ENCODE measurements at places on chromosomes 12 and 14.

DNA sequence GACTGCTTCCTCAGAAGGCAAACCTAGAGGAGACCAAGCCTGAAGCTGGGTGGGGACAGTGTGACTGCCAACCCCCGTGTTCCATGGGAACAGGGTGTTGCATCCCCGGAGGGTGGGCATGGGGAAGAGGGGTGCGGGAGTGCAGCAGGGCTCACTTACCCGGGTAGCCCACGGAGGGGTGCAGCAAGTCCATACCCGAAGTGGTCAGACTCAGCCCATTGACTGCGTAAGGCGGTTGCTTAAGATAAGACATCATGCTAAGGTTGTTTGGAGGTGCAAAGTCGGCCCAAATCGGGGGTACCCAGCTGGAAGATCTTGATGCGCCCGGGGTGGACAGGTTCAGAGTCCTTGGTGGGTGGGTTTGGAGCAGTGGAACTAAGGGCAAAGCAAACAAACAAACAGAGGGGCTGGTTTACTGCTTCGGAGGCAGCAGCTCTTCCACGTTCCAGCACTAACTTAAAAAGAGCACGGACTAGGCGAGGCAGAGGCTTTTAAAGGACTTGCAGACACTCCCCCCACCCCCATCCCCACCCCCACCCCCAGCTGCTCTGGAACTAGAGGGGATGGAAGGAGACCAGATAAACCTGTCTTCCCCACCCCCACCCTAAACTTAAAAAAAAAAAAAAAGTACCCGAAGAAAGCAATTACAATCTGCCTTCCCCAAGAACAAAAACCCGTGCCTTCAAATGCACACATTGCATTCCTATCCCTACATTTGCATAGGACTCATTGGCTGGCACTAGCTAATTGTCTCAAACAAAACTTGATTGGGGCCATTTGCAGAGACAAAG lies 4.9 kb downstream of the OTX2 start:
- DNase-seq, result no peak

DNA sequence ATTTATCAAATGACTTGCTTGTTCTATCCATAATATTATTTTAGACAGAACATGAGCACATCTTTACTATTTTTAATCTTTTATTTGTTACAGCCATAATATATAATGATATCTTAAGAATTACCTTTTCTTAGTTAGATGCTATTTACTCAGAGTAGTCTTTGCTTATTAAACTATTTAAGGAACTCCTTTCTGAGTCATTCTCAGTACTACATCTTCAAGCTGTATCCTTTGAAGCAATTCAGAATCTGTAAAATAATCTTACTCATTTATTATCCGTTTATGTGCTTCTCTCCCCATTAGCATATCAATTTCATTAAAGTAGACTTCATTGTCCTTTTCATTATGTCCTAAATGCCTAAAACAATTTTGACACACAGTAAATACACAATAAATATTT lies 240.4 kb upstream of the FAR2 start:
- DNase-seq, result no peak

GRCh38 chr12:11651381-11651780 lies 1.9 kb downstream of the ETV6 start:
- no peak for DNase-seq

- DNase-seq, result no peak
Observed at GRCh38 chr12:15364221-15365160, 42.2 kb downstream of the PTPRO start.

DNA sequence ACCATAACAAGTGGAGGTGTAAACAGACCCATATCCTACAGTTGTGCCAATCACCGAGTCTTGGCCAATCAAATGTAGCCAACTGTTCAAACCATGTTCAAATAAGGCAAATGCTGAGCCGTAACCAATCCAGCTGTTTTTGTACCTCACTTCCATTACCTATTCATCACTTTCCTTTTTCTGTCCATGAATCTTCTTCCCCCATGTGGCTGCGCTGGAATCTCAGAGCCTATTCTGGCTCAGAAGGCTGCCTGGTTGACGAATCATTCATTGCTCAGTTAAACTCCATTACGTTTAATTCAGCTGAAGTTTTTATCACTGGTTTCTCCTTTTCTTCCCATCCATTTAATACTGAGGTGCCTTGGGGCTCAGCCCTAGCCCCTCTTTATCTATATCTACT lies 71.1 kb downstream of the TBC1D30 start:
- DNase-seq, result no peak

DNA sequence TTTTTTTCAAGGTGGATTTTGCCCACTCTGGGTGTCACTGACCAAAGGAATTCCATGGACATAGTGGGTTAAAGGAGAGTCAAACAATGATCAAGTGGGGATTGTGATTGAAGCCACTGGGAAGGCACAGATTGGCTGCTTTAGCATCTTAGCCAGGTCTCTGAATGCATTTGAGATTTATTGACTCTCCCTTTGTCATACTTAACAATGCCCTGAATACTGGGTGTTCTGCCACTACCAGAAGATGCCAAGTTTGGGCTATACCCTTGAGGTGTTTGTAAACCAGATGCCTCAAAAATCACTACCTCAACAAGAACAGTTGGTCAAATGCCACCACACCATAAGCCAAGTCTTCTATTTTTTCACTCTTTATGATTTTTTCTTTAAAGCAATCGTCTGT lies 114.8 kb downstream of the GTF2A1 start:
- DNase-seq, result no peak

DNA sequence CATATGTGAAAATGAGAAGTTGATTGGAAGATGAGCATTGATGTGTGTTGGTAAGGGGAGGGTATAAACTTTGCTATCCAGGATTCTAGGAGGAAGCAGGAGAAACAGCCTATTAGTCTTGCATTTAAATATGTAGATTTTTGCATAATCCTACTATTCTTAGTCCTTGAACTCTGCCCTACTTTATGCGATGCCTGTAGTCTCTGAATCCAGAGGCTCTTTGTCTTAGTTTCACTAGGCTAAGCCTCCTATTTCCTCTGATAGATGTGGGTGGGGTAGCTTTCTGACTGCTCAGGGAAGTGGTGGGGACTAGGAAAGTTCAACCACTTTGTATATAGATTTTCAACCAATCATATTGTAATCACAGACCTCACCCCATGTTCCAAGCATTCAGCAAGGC lies 49.5 kb upstream of the KCNC2 start:
- DNase-seq, result no peak

GRCh38 chr14:96162265-96162664 lies 42.4 kb upstream of the BDKRB2 start:
- DNase-seq, result no peak

GRCh38 chr14:100859781-100860180 lies 33.9 kb downstream of the MEG3 start:
- no peak for DNase-seq

GRCh38 chr12:89856431-89856830 lies 147.8 kb upstream of the ATP2B1 start:
- DNase-seq, result no peak

DNA sequence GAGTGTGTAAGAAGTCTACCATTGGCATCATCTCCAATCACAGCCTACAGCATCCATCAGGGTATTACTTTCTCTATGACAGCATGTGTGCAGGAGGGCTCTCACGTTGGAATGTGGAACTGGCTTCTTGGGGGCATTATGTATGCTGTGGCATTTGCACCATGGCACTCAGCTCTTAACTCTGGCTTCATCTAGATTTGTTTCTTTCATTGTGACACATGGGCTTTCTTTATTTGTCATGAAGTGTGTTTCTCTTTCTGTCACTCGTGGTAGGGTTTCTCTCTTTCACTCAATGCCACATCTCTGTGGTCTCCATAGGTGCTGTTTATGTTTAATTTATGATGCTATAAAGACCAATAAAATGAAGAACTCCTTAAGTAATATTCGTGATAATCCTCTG lies 191.2 kb upstream of the GARIN2 start:
- no peak for DNase-seq

- DNase-seq, result no peak
Observed at GRCh38 chr14:101980251-101980650, 15.9 kb downstream of the DYNC1H1 start.

DNA sequence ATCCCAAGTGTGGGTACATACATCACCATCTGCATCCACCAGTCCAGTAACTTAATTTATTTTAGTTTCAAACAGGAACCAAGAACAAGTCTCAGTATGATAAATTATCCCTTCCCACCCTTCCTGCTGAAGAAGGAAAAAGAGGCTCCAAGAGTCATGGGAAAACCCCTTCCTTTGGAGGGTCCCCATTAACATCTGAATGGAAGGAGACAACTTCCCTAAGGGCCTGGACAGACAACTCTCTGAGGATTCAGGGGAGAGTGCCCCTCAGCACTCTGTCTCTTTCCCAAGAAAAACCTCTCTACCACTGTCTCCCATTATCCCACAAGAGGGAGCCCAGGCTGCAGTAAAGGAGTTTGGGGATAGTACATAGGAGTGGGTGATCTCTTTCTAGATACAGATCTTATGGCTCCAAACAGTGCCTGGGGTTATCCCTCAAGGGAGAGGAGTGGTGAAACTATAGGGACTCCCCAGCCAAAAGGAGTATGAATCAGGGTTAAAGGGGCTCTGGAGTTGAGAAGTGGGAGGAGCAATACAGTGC lies 6.2 kb downstream of the WNT10B start:
- no peak for DNase-seq

DNA sequence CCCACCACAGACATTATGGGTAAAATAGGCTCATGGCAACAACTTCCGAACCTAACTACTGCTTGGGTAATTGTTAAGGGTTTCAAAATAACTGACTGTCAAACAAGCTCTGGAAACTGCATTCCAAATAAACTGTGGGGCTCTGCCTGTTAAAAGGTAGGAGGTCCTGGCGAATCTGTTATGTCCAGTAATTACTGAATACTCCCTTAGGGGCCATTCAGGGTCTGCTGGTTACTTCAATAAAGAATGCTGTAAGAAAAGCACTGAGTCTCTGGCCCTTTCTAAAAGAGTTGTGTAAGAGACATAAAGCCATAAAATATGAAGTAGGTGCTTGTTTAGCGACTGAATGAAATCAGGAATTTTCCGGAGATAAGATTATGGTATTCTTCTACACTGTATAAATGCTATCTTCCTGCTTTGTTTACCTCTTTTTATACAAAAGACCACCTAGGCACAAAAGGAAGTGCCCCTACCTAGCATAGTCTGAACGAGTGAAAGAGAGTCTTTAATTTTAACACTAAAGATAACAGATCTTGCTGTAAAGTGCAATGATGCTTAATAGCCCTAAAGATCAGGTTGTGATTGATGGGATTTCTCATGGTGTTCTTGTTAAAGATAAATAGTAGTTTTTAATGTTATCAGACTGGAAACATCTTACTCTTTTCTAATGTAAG lies 127.8 kb downstream of the FBXL14 start:
- DNase-seq, result no peak

DNA sequence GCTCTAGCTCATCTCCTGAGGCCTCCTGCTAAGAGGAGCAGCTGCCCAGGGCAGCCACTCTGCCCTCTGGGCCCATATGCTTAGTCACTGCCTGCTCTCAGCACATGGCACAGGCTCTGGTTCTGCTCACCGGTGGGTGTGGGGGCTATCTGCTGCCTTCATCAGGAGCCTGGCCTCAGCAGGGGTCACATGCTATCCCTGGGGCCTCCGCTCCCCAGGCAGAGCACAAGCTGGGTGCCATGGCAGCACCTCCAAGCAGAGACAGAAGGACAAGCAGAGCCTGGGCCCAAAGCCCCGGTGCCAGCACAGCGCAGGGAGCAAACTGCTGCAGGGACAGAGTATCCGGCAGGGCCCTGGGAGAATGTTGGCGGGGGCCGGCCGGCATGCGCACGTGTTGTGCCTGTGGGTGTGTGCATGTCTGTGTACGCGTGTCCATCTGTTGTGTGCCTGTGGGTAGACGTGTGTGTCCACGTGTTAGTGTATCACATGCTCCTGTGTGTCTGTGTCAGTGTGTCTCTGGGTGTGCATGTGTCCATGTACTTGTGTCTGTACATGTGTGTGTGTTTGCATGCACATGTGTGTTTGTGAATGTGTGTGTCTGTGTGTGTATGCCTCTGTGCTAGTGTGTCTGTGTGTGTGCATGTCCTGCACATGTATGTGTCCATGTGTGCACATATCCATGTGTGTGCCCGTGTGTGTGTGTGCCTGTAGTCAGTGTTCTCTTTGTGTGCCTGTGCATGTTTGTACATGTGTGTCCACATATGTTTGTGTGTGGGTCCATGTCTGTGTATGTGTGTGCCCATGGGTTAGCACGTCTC lies 326.9 kb downstream of the TMEM121 start:
- DNase-seq, result no peak

GRCh38 chr12:116594325-116595038 lies 35.3 kb downstream of the MAP1LC3B2 start:
- DNase-seq, result no peak

DNA sequence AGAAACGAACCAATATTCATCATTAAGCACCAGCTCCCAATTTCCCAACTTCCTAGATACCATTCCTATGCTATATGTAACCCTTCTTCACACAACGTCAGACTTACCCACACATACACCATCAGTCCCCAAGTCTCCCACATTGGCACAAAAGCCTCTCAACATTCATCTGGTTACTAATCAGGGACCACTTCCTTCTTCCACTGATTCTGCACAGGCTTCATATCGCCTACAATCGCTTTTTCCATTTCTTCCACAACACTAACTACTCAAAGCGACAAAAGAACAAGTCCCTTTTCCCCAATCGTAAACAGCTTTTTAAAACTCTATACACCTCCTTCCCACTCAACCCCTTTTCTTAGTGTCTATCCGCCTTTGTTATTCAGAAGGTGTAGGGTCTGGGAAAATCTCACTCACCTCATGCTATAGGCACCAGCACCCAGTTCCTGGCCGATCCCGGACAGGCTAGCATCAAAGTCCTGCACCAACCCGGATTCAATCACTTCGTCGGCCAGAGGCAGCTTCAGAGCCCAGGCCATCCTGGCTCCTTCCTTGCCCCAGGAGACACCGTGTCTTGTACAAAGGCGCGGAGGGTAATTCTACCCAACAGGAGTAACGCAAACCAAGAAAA lies 936 bp downstream of the TFCP2 start:
- DNase-seq, result no peak

DNA sequence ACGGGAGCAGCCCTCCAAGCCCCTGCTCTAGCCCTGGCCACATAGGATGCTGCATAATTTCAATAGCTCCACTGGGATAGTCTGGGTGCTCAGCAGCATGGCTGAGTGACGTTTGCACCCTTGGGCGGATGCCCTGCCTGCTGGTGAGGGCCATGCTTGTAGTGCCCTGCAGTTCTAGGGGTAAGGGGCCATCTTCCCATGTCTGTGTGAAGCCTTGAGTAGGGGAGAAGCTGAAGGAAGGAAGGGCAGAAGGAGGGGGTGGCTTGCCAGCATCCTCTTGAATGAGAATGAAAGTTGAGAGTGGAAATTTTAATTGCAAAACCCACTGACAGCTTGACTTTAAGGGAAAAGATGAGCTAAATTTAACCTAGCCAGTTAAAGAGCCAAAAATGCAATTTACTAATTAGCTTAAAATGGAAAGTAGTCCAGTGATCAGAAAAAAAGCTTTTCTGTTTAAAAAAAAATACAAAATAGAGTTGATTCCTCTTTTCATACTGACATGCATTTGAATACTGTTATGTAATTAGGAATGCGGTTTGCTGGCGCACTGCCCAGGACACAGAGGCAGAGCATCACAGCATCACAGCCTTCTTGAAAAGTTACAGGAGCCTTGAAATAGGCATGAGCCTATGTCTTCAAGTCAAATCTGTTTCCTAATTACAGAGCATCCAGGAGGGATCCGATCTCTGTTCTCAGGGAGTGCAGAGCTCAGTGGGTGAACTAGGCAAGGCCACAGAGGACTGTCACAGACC lies 18.5 kb upstream of the EML1 start:
- peak; percentile 73 for DNase-seq

Measured in ovary (tissue), 10 donors.